Mammary epithelial cell (primary cell): ENCODE measurements at places on chromosomes 5 and 9.
A peak's percentile ranks its signal among the peaks of the same experiment; 100 is the strongest.

GRCh38 chr9:115593587-115594091 is 475.7 kb upstream of the TNC start:
- DNase-seq = peak; percentile 47

DNA sequence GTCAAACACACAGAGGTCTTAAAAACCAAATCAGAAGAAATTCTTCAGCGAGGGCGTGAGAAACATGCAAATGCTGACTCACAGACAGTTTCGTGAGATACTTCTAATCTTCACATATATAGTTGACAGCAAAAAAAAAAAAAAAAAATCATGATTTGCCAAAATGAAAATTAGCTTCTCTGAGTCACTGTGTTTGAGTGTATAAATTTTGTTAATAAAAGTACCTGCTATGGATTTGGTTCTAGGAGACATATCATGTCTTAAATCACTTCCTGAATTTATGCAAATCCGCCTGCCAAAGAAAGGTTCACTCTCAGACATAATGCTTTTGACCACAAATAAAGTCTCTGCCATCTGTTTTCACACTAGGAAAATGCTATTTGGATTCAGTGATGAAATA is 114.3 kb downstream of the SLC1A3 start:
- no peak for DNase-seq

DNA sequence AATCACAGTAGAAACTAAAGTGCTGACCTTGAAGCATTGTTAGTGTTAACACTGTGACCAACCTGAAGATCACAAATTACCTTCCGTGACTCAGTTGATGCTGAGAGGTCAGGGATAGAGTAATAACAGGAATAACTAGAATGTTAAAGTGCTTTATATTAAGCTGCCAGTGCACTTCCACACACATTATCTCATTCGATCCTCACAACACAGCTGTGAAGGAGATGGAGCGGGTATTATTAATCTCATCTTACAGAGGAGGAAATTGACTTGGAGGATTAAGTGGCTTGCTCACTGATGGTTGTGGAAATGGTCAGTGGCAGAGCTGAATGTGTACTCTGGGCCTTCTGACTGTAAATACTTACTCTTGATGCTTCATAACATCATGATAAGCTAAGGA is 252.5 kb upstream of the DMRT1 start:
- no peak for DNase-seq

GRCh38 chr5:129909225-129909624 is 5.0 kb downstream of the CHSY3 start:
- no peak for DNase-seq

DNA sequence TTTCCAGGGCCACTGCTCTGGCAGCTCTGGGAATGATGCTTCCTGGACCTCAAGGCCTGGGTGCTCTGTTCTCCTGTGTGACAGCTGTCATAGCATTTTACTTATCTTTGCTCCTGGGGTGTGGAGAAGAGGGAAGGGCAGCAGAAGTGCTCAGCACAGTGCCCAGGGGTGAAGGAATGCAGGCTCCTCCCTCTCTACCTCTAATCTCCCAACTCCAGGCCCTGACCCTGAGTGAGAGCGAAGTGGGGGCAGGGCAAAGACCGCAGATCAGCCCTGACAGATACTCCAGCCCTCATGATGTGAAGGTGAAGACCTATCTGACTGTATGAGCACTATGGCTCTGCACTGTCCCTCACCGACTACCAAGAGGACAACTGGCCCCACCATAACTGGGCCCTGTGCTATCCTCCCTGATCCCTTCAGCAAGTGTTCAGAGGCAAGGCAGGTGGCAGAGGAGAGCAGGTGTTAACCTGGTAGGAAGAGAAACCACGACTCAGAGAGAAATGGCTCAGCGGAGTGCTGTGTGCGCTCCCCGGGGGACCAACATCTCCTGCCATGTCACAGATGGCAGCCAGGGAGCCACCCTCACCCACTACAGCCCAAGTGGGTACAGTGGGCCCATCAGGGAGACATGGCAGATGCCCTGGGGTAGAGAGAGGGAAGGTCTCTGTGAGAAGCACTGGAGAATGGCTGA is 16.8 kb downstream of the ACSL6 start:
- no peak for DNase-seq

DNA sequence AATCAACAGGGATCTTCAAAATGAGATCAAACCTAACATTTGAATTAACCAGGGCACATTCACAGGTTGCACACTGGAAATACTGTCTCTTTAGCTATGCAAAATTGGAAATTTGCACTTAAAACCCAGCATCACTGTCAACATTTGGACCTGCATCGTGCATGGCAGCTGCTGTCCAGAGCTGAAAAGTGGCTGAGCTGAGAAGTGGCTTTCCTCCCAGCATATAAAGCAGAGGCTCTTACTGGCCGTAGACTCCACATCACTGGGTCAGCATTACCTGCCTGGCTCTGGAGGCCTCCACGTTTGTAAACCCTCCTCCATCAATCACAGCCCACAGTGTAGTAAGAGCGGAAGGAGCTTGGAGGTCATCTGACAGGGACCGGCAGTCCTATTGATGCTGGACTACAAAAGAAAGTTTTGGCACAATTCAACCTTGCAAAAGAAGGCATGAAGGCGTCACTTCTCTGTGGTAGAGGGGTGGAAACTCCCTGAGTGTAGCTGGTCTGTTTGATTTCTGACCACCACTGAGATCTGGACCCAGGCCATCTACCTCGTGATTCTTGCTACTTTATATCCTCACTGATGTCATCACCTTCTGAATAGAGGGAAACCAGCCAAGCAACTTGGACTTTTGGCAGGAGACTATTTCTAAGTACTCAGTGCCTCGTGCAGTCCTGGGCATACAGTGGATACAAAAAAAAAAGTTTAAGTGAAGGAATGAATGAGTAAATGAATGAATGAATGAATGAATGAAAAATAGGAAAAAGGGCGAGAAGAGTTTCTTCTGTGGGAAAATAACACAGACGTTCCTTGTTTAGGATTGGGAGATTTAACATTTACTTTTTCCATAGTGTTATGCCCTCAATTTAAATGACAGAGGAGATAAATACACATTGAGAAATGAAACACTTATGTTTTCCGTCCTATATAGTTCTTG is 14.8 kb downstream of the RASEF start:
- peak; percentile 78 for DNase-seq

DNA sequence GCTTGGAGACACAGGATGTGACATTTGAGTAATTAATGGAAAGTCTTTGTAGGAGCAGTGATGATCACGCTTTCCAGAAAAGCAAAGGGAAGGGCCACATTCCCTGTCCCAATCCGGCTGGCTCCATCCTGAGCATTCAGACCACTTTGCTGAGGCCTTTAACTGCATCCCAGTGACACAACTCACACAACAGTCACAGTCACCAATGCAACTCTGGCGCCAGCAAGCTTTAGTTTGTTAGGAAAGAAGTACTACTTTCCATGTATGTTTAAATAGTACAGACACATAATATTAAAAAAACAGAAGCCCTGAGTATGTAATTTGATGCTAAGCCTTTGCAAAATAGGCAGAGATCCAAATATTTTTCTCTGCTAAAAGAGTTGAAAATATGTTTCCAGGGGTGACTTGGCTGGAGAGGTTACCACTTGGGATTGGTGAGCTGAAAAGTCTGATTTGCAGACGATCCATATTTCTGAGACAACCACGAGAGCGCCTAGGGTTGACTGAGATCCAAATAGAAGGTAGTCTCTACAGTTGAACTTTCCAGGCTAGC is 31.7 kb upstream of the GAS1 start:
- DNase-seq = no peak

DNA sequence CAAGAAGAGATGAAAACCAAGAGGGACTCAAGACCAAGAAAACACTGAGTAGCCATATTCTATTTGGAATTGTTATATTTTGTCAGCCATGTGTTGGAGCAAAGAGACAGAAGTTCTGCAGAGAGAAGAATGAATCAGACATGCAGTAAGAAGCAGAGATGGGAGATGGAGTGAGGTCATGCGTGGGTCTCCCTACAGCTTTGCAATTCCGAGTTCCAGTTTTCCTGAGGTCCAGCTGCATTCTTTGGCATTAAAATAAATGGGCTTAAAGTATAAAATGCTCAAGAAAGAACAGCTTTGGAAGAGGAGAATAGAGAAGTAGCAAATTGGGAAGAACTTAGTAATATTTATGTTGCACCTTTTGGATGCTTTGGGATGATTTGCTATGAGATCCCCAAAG is 361.6 kb downstream of the NPR3 start:
- no peak for DNase-seq

DNA sequence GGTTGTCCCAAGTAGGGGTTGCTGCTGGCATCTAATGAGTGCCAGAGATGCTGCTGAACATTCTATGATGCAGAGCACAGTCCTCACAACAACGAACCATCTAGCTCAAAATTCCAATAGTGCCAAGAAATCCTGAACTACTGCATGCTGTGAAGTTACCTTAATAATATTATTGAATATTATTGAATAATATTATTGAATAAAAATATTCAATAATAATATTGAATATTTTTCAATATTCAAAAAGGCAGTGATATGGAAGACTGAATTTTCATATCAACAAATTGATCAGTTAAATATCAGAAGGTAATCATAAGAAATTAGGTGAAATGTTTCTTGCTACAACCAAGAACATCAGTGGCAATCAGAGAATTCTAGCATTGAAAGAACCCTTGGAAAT is 2.8 kb downstream of the HTR4 start:
- no peak for DNase-seq

GRCh38 chr9:14923701-14924100 is 13.5 kb upstream of the FREM1 start:
- no peak for DNase-seq

GRCh38 chr5:109448838-109449237 is 39.1 kb upstream of the PJA2 start:
- peak; percentile 40 for DNase-seq
